ENCODE measurements at places on chromosomes 7 and 10.
A peak's percentile ranks its signal among the peaks of the same experiment; 100 is the strongest.

GRCh38 chr7:1853431-1853985 is 183.4 kb downstream of the ELFN1 start:
- no peak for DNase-seq

GRCh38 chr7:664997-665735 is 61.3 kb upstream of the DNAAF5 start:
- DNase-seq, result no peak

DNA sequence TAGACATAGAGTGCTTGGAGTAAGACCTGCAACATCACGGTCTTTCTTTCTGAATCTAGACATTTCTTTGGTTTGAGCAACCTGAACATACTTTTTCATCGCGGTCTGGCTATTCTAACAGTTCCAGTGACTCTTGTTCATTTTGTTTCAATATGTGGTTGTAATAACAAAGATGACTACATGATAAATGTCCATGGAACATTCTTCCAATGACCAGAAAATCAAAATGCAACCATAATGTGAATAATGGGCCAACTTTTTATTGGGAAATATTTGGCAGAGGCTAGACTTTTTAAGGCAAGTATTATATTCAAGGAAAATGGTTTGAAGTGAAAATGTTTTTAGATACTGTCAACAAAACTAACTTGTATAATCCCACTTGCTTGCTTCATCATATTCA is 282.5 kb downstream of the INHBA start:
- no peak for DNase-seq

DNA sequence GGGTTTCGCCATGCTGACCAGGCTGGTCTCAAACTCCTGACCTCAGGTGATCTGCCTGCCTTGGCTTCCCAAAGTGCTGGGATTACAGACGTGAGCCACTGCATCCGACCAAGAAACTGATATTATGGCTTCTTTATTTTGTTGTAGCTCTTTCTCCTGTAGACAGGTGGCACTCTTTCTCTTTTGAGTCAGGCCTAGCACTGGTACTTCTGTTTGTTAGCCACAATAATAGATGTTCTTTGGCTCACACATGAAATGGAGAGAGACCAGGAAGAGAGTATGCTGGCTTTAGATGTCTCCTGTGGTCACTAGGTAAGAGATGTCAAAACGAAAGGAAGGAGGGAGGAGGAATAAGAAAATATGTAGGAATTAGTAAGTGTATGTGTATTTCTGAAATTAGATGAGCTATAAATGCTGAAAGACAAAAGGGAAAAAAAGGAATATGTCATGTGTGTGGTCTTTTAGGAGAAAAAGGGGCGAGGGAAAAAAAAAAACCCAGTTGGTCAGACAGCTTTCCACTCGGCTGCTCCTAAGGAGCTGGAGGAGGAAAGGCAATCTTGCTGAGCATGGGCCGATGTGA is 78.7 kb downstream of the CLEC2L start:
- DNase-seq, result no peak

DNA sequence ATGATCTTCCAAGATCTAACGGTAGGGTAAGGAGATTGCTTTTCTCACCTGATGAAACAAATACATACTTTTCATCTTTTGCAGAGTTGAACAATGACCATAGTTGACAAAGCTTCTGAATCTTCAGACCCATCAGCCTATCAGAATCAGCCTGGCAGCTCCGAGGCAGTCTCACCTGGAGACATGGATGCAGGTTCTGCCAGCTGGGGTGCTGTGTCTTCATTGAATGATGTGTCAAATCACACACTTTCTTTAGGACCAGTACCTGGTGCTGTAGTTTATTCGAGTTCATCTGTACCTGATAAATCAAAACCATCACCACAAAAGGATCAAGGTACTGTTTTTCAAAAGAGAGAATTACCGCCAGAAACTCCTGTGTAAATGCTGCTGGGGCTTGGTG is 79.9 kb downstream of the ANKRD61 start:
- DNase-seq, result no peak

- no peak for DNase-seq
These were observed 99.8 kb downstream of the GSAP start for GRCh38 chr7:77316219-77316978.

GRCh38 chr10:126570621-126571602 is 99.6 kb downstream of the C10orf90 start:
- DNase-seq, result no peak

DNA sequence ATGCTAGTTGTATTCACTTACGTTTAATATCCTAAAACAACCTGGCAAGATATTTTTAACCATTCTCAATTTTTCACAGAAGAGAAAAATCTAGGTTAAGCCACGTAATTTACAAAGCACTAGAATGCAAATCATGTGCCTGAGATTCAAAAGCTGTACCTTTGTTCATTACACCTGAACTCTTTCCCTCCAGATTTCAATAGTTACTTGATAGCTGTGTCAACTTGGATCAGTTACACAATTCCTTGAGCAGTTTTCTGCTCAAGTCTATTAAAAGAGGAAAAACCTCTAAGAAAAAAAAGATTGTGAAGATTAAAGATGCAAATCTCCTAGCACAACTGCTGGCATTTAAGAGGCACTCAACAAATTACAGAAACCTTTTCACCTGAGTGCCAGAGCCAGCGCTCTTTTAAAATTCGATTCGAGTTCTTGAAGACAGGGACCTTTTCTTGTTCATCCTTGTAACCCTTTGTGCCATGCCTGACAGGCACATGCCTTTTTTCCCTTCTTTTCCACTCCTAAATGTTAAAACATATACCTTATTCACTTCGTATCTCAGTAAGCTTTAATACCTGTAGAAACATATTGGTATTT is 886 bp downstream of the NSUN6 start:
- no peak for DNase-seq

- DNase-seq, result no peak
These were observed 106.8 kb downstream of the ANK3 start for GRCh38 chr10:60282771-60283353.

DNA sequence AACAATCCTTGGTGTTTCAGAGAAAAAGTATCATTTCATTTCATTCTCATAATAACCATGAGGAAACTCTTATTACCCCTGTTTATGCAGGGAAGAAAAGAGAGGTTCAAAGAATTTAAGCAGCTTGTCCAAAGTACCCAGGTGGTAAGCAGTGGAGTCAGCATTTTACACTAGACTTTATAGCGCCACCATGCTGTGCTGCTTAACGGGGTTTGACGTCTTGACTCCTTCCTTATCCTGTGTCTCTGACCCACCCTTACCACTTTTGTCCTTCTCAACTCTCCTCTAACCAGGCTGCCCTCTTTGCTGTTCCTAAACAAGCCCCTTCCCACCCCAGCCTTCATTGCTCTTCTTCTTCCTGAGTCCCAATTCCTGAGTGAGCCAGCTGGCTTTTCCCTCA is 117.0 kb upstream of the AHR start:
- DNase-seq, result no peak

GRCh38 chr10:77609781-77610272 is 27.8 kb downstream of the KCNMA1 start:
- no peak for DNase-seq

DNA sequence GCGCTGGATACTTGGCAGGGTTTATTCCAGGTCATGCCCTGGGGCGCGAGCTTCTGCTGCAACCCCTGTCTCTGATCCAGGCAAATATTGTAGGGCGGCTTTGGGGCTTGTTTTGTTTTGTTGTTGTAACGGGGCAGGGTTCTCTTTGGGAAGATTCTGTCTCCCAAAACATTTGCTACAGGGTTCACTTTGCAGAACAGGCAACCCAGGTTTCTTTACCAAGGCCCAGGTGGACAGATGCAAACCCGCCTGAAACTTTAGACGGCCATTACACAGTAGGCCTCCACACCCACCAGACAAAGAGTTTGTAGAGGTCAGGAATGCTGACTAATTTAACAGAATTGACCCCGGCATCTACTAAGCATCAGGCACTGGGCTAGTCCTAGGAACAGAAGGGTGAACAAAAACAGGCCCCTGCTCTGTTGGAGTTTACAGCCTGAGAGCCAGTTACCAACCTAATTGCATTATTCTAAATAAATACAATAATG is 567 bp upstream of the CDCA7L start:
- no peak for DNase-seq

- no peak for DNase-seq
These were observed 30.2 kb downstream of the DOCK1 start for GRCh38 chr10:126935263-126935946.

GRCh38 chr10:68700197-68700596 is 20.8 kb upstream of the CCAR1 start:
- no peak for DNase-seq

GRCh38 chr10:110522365-110522988 is 24.8 kb downstream of the DUSP5 start:
- no peak for DNase-seq

DNA sequence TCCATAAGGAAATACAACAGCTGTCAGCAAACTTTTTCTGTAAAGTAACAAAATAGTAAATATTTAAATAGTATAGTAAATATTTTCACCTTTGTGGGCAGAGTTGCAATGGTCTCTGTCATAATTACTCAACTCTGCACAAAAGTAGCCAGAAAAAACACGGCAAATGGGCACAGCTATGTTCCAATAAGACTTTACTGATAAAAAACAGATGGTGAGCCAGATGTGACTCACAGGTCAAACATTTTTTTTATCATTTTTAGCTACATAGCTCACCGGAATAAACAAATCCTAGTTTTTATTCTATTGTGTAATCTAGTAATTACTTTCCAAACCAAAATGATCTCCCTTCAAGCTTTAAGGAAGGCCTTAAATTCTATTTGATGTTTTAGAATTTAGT is 55.3 kb downstream of the NCAPG2 start:
- DNase-seq, result no peak

DNA sequence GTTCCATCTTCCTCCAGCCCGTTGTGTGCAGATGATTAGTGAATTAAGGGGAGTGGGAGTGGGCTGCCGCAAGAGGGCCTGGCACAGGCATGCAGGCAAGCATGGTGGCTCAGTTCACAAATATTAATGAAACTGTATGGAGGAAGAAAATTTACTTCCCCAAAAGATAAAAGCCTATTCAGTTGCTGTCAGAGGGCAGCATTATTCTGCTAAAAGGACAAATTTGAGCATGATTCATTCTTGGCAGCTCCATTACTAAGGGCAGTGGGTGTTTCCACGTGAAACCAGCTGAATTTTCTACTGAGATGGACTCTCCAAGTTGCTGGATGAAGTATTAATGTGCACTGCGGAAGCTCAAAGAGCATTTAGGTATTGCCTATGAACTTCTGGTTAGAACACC is 90.9 kb upstream of the WDR11 start:
- DNase-seq, result no peak

DNA sequence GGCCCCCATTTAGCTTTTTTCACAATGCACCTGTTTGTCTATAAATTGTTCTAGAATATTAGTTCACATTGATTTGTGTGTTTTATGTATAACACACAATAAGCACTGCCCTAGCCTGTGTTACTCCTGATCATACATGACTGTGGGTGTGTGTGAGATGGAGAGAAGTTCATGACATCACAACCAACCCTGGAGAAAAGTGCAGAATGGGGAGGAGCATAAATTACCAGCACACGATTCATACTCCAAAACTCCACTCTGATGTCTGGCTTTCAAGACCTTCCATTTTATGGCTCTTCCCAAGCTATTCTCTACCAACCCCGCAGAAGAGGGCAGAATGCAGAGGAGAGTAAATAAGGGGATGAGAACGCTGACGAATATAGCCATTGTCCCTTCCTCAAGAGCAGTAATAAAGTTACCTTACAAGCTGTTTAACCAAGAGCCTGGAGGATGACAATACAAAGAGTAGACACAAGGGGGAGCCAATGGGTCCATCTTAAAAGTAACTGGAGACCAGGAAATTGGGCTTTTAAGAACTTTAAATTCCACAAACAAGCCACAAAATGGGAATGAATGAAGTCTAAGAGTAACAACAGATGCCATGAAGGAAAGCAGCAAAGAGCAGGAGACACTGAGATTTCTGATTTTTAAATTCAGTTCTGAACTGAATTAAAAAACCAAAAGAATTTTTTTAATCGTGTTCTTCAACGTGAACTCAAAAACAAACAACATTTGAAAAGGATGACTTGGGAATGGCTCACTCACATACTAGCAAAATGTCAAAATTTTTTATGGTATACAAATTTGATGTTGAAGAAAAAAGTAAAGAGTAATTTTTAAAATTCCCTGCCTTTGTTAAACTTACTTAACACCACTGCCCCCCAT is 159.6 kb downstream of the PARD3 start:
- DNase-seq, result no peak

DNA sequence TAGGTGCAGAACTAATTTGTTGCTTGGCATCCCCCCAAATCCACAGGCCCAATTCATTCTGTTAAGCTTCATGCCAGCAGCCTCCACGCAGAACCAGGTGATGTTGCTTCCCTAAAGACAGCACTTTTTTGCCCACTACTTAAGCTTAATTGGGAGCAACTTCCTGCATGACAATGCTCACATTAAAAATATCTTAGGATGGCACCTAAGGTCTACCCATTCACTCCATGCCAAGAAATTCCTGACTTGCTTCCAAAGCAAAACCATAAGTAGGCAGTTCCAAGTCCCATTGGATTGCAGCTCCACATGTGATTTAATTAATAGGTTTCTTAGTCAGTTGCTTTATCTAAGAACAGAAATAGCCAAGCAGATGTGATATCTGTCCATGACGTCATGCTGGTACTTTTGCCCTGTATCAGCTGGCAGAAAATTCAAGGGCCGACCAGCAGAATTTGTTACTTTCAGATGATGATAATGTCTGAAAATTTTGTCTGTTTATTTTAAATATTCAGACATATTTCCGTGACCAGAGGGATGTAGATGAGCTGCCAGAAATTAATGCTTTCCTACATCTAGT is 325.5 kb downstream of the LHFPL3 start:
- no peak for DNase-seq

GRCh38 chr10:79116801-79117723 is 48.3 kb downstream of the ZMIZ1 start:
- DNase-seq, result no peak

- no peak for DNase-seq
These were observed 87.3 kb upstream of the SEC61G start for GRCh38 chr7:54846273-54846672.

DNA sequence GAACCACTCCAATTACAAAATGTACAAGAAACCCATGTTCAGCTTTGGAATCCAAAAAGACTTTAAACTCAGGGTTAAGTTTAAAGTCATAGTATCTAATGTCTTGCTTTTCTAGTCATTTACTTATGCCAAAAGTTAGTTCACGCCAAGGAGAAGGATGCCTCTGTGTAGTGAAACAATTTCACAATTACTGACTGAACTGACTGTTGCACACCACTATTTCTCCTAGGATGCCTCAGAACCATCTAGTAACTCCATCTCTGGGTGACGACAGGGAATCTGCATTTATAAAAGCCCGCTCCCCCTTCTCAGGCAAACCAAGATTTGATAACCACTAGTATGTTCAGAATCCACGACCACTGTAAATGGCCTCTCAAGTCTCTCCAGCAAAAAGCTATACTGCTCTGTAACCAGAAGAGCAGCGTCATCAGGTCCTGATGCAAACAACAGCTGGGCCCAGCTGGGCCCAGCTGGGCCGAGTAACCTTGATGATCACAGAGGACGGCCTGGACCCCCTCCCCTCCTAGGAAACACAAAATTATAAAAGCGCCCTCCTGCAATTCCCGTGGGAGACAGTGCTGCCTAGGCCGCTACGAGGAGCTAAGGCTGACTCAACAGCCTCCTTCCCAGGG is 680 bp upstream of the ADO start:
- no peak for DNase-seq

GRCh38 chr7:50952544-50952943 is 169.8 kb upstream of the GRB10 start:
- no peak for DNase-seq

- no peak for DNase-seq
These were observed 483.1 kb upstream of the NRP1 start for GRCh38 chr10:33817605-33818004.

- peak; percentile 39 for DNase-seq
These were observed 11.6 kb upstream of the FFAR4 start for GRCh38 chr10:93554760-93555432.
